CD4-positive, alpha-beta T cell treated with Interleukin-1 beta for 1 hour (primary cell): ENCODE measurements at places on chromosomes 16 and 17.

- no peak for DNase-seq
Measured at GRCh38 chr16:1280783-1281182, 24.9 kb downstream of the TPSD1 start.

GRCh38 chr17:56510554-56511342, 82.8 kb upstream of the NOG start:
- DNase-seq, result no peak

DNA sequence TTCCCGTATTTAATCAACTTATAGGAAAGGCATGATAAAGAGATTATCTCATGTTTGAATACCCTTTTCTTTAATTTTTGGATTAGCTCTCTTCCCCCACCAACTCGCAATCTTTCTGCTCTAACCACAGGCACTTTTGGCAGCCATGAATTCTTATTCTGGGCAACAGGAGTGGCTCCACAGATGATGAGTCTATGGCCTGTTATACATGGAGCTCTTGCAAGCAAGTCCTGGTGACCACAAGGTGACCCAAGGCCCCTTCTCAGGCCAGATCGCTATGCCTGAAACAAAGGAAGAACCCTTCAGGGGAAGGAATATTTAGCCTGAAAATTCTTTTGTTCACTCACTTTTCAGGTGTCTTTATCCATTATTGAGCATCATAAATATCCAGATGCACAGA, 10.8 kb upstream of the ZNF267 start:
- DNase-seq, result no peak

DNA sequence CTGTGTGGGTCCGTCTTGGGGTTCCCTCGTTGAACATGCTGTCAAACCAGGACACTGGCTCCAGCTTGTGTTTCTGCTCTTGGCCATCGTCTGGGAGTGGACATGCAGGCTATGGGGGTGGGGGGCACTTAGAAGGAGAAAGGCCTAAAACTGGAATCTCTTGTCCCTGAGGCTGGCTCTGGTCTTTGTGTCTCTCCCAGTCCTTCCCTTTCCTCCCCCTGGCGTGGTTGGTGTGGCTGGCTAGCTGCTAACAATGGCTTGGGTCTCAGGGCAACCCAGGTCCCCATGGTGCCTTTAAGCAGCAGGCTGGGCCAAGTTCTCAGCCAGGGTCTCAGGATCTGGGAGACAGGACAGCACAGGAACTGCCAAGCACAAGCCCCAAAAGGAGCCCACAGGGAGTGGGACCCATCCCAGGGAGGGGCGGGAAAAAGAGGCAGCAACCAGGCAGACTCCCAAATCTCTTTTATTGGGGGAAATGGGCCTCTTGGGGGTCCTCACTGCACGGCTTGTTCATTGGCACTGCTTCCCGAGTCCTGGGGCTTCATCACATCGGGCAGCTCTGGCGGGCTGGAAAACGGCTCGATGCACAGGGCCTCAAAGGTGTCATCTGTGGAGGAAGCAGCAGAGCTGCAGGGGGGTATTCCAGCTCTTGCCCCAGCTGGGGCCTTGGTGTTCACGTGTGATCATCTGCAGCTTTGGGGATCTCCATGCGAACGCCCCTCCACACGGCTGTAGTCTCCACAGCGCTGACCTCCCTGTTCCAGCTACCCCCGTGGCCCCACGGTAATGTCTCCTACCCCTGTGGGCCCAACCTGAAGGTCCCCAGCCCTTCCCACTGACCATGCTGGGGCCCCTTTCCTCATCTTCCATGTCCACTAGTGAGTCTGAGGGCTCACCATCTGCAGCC, 5.3 kb downstream of the ELOB start:
- DNase-seq, result no peak

DNA sequence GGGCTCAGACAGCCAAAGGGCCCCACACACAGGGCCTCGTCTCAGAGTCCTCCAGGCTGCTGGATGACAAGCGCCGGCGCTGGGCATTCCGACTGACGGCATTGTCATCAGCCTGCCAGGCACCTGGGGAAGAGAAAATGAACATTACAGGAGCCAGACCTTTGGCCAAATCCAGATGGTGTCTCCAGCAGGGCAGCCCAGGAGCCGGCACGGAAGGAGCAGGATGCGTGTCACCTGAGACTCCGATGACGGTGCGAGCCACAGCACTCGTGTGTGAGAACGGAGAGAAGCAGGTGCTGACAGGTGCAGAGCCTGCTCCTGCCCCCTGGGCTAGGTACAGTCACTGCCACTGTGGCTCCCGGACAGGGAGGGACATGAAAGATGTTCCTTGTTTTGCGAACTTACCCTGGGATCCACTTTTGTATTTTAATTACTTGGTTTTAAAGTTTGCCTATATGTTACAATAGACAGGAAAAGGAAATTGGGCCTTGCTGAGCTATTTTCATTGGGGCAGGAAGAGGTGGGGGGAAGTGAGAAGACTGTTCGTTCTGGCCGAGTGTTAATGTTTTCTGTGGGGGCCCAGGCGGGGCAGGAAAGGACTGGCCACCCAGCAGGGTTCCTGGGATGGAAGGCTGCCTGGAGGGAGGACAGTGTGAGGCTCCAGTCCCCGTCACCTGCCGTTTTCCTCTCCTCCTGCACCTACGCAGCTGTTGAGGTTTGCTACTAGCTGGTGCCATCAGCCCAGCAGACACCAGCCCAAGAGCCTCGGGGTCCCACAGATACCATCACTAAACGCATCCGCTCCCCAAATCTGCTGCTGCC, 4.4 kb upstream of the FOXJ1 start:
- peak; percentile 64 for DNase-seq

GRCh38 chr17:17538417-17539391, 42.5 kb upstream of the RASD1 start:
- no peak for DNase-seq

DNA sequence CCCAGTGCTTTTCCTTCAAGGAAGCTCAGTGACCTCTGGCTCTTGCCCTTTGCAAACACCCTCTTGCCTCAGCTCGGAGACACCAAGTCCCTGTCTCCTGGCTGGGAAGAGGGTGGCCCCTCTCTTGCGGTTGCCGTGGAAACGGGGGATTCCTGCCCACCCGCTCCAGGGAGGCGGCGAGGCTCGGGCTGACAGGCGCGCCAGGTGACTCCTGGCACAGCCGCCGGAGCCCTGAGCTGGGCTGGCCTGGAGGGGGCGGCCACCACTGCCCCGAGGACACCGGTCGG, 71.4 kb downstream of the ABR start:
- DNase-seq, result no peak

DNA sequence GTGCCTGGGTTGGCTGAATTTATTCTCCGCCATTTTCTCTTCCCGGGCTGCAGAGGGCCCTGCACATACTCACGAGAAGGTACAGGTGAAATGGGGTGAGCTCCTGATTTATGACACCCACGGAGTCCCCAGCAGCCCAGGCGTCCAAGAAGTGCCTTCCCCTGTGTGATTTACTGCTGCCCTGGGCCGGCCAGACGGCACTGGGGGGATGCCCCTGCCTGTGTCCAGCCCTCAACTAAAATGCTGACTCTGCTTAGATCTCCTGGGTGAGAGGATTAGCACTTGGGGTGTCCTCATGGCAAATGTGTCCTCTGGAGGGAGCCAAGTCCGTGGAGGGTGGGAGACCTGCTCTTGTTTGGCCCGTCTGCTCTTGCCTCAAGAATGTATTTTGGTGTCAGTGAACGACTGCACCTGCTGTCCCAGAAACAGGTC, 132.4 kb downstream of the MAF start:
- no peak for DNase-seq

- no peak for DNase-seq
Measured at GRCh38 chr17:47896672-47897490, 845 bp downstream of the SP2 start.

DNA sequence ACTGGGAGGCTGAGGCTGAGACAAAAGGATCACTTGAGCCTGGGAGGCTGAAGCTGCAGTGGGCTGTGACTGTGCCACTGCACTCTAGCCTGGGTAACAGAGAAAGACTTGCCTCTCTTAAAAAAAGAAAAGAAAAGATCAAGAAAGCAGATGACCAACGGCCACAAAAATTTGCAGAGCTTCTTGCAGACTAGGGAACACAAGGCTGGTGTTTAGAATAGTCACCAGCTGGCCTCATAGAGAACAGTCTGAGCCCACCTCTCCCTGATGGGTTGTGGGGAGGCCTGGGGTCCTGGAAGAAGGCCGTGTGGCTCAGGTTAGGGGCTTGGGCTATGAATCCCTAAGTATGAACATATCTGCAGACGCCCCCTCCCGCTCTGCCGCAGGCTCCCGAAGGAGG, 73.7 kb upstream of the MED9 start:
- DNase-seq, result no peak

DNA sequence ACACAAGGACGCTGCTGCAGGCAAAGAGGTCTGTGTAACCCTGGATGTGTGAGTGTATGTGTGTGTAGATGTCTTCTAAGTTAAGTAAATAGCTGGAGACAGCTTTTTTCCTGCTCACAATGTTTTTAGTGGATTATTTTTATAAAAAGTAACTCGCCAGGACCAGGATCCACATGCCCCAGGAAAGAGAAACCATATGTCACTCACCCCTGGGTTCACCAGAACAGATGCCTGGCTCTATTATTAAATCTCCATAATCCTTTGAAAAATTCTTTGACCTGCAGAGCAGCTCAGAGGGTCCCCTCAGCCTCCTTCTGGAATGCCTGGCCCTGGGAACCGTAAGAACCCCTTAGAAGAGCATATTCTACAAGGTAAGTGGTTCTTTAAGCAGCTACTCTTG, 18.0 kb downstream of the ABCC12 start:
- no peak for DNase-seq

DNA sequence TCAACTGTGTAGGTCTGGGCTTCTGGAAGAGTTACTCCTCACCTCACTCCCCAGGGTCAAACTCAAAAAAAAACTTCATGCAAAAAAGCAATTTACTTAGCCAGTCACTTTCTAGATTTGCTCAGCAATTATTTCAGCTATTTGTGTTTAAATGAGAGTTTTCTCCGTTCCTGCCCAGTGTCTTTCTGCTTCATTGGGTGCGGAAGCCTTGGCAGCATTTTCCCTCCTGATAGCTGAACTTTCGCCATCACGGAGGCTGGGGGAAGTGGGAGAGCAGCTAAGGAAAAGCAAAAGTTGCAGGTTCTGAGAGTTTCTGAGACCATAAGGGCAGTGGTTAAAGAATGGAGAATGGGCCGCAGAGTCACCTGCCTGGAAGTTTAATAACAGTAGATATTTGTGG, 287.1 kb upstream of the DYNLRB2 start:
- no peak for DNase-seq

DNA sequence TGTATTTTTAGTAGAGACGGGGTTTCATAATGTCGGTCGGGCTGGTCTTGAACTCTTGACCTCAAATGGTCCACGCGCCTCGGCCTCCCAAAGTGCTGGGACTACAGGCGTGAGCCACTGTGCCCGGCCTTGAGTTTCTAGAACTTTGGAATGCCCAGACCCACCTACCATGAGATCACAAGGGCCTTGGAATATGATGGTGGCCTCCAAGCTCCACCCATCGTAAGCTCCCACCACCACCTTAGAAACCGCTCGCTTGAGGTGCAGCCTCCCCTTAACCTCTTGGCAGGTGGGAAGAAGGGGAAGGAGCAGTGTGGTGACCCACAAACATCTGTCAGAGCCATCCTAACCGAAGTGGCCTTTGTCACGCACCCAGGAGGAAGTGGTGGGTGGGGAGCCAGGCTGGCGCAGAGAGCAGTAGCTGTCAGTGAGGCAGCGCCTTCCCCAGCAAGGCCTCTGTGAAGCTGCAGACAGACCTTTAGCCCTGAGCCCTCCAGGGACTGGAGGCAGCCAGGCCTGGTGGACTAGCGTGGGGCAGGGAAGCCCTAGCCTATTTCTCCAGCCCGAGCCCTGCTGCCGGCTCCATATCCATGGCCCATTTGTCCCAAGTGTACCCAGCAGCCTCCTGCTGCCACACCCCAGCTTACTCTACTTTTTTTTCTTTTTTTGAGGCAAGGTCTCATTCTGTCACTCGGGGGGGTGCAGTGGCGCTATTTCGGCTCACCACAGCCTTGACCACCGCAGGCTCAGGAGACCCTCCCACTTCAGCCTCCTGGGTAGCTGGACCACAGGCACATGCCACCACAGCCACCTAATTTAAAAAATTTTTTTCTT, 13.1 kb upstream of the SEPHS2 start:
- DNase-seq, result peak; percentile 76

GRCh38 chr17:3573246-3574100, 15.9 kb upstream of the TRPV3 start:
- no peak for DNase-seq

DNA sequence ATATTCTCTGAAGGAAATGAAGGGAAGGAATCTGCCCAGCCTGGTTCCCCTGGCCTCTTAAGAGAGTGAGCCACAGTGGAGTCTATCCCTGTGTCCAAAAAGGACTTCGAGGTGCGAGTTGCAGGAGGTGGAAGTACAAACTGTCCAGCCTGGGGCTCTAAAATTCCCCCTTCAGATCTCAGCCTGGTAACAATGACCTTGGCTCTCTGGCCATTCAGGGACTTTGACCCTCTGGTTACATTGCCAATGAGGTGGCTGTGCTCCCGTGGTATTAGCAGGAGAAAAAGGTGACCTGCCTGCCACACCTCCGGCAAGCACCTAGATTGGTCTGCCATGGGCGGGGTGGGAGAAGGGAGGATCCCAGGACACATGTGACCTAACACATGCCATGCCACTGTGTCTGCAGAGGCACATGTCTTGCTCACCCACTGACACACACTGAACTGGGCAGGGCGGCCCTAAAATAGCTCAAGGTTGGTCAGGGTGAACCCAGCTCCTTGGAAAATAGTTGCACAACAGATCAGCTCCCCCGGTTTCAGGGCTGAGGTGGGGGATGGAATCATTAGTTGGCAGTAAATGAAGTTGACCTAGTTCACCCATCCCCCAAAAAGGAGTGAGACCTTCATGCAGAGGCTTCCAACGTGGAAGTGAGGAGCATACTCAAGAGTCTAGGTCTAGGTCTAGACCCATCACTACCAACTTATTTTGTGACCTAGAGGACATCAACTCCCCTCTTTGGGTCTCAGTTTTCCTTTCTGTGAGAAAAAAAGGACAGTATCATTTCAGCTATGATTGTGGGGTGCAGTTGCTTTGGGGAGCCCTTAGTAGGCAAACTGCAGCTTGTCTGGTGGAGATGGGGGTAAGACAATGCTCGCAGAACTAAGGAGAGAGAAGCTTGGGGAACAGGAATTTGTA, 2.2 kb downstream of the NR1D1 start:
- no peak for DNase-seq

GRCh38 chr16:66167564-66168291, 198.8 kb upstream of the CDH5 start:
- DNase-seq, result no peak

GRCh38 chr17:16512011-16512410, 20.0 kb upstream of the LRRC75A start:
- no peak for DNase-seq

DNA sequence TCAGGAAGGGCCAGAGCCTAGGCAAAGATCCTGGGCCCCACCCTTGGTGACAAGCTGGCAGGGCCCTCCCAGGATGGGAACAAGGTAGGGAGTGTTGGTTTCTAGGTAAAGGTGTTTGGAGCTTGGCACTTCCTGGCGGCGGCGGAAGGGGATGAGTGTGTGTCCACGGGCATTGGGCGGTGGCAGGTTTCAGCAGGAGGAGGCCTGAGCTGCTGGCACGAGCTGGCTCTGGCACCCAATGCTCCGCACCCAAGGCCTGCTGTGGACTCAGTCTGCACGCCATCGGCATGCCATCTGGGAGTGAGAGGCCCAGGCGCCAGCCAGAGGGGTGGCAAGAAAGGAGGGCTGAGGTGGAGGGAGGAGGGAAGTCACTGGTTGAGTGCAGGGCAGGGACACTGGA, 46.9 kb upstream of the TAC4 start:
- no peak for DNase-seq
